ENCODE measurements at places on chromosomes 7 and 10.
A peak's percentile ranks its signal among the peaks of the same experiment; 100 is the strongest.

DNA sequence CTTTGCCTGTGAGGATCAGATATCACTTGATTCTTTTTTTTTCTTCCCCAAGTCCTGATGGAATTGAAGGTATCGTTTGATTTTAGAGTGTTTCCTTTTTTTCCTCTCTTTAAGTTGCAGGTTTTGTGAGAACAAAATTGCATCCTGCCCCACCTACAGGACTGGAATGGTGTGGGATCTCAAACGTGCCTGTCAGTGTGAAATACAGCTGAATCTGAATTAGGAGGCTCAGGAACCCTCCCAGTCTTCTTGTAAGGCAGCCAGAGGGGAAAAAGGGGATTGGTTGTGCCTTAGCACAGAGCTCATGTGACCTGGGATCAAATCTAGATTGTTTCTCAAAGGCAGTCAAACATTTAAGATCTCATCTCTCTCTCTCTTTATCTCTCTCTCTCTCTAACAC lies 32.7 kb upstream of the KLHL7 start:
- no peaks in the 10 kb centered on the region for H3K4me1 ChIP-seq
- H3K27ac ChIP-seq = no peak overlapping the region
- no peak for DNase-seq
- no peaks in the 10 kb centered on the region for H3K36me3 ChIP-seq
- peaks cover 4% of the 10 kb centered on the region for H3K27me3 ChIP-seq

DNA sequence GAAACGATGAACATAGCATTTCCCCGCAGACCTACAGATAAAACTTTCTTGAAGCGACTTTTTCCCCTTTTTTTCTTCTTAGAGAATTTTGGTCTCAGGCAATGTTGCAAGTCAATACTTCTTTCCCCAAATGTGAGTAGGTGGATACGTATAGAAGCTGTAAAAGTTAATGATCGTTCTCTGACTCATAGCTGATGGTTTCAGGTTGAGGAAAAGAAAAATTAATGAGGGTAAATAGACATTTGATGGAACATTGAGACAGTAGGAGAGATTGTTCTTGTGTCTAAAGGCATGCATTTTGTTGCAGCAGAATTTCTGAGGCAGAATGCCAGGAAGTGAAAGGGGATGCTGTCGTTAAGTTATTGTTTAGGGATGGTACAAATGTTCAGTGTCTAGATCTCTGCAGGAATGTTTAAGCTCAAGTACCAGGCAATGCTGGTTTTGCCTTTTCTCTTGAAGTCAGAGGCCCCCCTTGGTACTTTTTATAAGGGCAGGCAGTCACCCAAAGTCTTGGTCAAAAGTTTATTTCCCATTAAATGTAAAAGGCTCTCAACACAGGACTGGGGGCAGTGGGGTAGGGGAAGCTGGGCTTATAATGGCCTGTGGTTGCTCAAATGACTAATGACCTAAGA lies 9.3 kb downstream of the TCF7L2 start:
- no peak for DNase-seq
- peak overlapping the region; percentile 94 for H3K27ac ChIP-seq
- H3K36me3 ChIP-seq = peaks cover 3% of the 10 kb centered on the region
- H3K4me3 ChIP-seq = peak overlapping the region; percentile 10
- H3K27me3 ChIP-seq = no peaks in the 10 kb centered on the region

- no peak for DNase-seq
- H3K36me3 ChIP-seq = no peaks in the 10 kb centered on the region
- no peak overlapping the region for H3K27ac ChIP-seq
- H3K27me3 ChIP-seq = no peaks in the 10 kb centered on the region
- H3K4me1 ChIP-seq = no peaks in the 10 kb centered on the region
- no peak overlapping the region for H3K4me3 ChIP-seq
Observed at GRCh38 chr7:158602905-158603772, 15.5 kb upstream of the PTPRN2 start.

DNA sequence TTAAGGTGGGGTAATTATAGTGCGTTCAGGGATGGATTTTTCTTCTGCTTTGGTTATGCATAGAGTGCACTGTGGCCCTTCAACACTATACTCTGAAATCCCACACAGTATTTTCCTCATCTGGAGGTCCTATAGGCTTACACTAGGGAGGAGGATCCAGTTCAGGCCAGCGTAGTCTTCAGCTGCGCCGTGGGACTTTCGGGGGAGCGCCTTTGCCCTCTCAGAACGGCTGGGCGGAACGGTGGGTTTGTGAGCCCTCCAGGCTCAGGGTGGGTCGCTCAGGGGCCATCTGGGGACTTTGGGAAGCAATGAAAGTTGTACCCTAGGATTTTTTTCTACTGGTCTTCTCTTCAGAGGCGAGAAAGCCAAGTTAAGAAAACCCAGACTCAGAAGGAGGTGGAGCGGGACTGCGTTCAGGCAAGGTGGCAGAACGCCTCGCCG lies 652 bp upstream of the VPS26A start:
- no peaks in the 10 kb centered on the region for H3K36me3 ChIP-seq
- DNase-seq = peak; percentile 79
- peak overlapping the region; percentile 94 for H3K27ac ChIP-seq
- peak overlapping the region; percentile 83 for H3K4me3 ChIP-seq

GRCh38 chr7:87926581-87927461 lies 7.2 kb upstream of the ADAM22 start:
- H3K4me1 ChIP-seq = no peaks in the 10 kb centered on the region
- no peak for DNase-seq
- H3K27me3 ChIP-seq = no peaks in the 10 kb centered on the region
- H3K4me3 ChIP-seq = no peak overlapping the region

DNA sequence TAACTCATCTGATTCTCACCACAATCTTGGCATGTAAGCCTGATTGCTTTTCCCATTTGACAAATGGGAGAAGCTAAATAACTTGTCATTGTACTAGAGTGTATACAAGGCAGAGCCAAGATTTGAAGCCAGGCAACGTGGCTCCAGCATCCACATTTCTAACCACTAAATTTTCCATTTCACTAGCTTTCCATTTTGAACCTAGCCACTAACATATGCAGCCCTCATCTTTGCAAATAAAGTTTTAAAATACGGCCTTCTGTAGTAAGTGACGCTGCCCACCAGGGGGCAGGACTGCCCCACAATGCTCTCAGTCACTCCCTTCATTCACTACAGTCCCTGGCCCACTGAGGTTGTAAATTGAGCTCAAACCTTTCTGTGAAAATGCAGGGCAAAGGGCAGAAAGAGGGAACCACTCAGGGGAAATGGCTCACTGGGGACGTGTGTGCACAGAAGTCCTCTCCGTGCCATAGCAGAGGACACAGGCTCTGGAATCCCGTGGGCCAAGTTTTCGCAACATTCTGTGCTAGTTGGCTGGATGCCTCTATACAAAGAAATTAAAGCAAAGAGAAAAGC lies 315.7 kb downstream of the TNS3 start:
- H3K4me3 ChIP-seq = no peak overlapping the region
- no peaks in the 10 kb centered on the region for H3K27me3 ChIP-seq
- H3K4me1 ChIP-seq = peaks cover 5% of the 10 kb centered on the region
- H3K36me3 ChIP-seq = no peaks in the 10 kb centered on the region
- peak overlapping the region; percentile 39 for H3K27ac ChIP-seq

DNA sequence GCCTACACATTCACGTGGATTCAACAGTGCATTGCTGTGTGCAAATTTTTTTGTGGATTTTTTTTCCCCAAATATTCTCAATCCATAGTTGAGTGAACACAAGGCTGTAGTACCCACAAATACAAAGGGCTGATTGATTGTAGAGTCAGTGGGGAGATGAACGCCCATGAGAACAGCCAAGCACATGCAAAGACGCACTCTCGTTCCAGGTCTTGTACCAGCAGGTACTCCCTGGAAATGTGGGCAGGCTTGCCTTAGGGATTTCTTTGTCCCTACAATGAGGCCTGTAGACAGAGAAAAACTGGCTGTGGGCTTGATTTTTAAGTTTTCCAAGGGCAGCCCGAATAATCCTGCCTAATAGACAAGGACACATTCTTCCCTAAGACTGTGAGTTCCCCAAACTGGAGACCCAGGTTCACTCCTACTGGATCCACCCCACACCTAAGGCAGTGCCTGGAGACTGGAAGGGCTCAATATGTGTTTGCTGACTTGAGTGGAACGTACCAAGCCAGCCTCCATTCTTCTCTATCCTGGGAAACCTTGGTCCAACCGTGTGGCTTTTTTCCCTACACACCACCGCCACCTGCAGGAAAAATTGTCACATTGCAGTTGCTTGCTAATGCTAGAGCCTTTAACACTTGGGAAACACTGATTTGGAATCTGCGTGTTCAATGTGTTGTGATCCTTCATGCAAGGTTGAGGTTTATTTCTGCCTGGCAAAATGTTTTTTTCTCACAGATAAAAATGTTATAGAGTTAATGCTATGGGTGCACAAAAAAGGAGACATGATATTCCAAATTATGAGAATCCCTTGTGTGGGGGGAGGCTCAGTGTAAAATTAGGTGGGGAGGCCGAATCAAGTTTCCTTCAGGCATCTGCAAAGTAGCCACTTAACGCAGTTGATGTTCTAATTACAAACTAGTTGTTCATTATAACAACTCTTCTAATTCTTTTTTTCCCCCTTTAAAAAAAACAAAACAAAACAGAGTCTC lies 49.3 kb downstream of the PPP1R17 start:
- no peaks in the 10 kb centered on the region for H3K4me1 ChIP-seq
- H3K36me3 ChIP-seq = no peaks in the 10 kb centered on the region
- H3K27ac ChIP-seq = no peak overlapping the region
- peaks cover 3% of the 10 kb centered on the region for H3K27me3 ChIP-seq
- no peak overlapping the region for H3K4me3 ChIP-seq

DNA sequence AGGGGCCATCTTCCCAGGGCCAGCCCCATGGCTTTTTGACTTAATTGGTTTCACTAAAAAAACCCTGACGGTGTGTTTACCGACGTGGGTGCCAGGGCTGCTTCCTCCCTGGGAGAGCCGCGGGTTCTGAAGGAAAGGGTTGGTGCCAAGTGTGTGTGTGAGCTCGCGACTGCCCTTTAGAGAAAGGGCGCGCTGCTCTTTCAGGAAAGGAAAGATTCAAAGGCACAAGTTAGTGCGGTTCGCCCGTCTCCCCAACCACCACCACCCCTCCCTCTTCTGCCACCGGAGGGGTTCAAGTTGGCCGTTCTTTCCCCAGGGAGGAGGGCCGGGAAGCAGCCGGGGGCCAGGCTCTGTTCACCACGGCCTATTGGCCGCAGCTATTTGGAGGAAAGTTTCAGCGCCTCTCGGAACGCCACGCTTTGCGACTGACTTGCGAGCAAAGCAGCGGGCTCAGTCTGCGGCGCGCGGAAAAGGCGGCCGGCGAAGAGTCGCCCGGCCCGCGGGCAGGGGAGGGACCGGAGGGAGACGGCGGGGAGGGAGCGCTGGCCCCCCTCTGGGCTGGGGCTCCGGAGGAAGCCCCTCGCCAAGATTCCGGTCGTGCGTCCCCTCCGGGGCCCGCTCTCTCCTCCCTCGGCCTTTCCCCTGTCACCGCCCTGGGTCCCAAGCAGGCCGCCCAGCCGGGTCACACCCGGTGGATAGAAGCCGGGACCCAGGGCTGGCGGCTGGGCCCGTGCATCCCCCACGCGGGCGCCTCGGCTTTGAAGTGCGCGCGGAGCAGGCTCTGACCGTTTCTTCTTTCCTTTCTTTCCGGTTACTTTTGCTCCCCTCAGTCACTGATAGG lies 165.9 kb upstream of the PPP1R3A start:
- peaks cover 10% of the 10 kb centered on the region for H3K4me1 ChIP-seq
- DNase-seq = no peak
- no peaks in the 10 kb centered on the region for H3K36me3 ChIP-seq
- no peak overlapping the region for H3K27ac ChIP-seq

- peaks cover 8% of the 10 kb centered on the region for H3K27me3 ChIP-seq
- no peaks in the 10 kb centered on the region for H3K36me3 ChIP-seq
- no peak overlapping the region for H3K27ac ChIP-seq
- no peaks in the 10 kb centered on the region for H3K4me1 ChIP-seq
- DNase-seq = no peak
- H3K4me3 ChIP-seq = no peak overlapping the region
Observed at GRCh38 chr10:49286686-49287085, 12.3 kb upstream of the C10orf71 start.

- H3K27me3 ChIP-seq = peaks cover 26% of the 10 kb centered on the region
- peak overlapping the region; percentile 72 for H3K4me3 ChIP-seq
- DNase-seq = no peak
- peak overlapping the region; percentile 49 for H3K27ac ChIP-seq
- H3K36me3 ChIP-seq = no peaks in the 10 kb centered on the region
Observed at GRCh38 chr10:115092258-115092554, 959 bp upstream of the ATRNL1 start.

GRCh38 chr10:108631332-108631731 lies 1292.0 kb downstream of the XPNPEP1 start:
- no peak for DNase-seq
- no peak overlapping the region for H3K4me3 ChIP-seq
- no peaks in the 10 kb centered on the region for H3K36me3 ChIP-seq
- no peaks in the 10 kb centered on the region for H3K27me3 ChIP-seq
- H3K4me1 ChIP-seq = no peaks in the 10 kb centered on the region
- no peak overlapping the region for H3K27ac ChIP-seq

- no peaks in the 10 kb centered on the region for H3K4me1 ChIP-seq
- no peak for DNase-seq
- no peak overlapping the region for H3K4me3 ChIP-seq
- H3K27ac ChIP-seq = no peak overlapping the region
- no peaks in the 10 kb centered on the region for H3K36me3 ChIP-seq
Observed at GRCh38 chr7:16558761-16559302, 32.2 kb downstream of the LRRC72 start.

GRCh38 chr10:28800144-28800543 lies 122.8 kb downstream of the BAMBI start:
- no peak for DNase-seq
- no peaks in the 10 kb centered on the region for H3K36me3 ChIP-seq
- no peak overlapping the region for H3K4me3 ChIP-seq
- H3K4me1 ChIP-seq = no peaks in the 10 kb centered on the region
- no peak overlapping the region for H3K27ac ChIP-seq

- no peaks in the 10 kb centered on the region for H3K36me3 ChIP-seq
- no peak overlapping the region for H3K4me3 ChIP-seq
Observed at GRCh38 chr7:36348256-36348655, 41.4 kb upstream of the ANLN start.

DNA sequence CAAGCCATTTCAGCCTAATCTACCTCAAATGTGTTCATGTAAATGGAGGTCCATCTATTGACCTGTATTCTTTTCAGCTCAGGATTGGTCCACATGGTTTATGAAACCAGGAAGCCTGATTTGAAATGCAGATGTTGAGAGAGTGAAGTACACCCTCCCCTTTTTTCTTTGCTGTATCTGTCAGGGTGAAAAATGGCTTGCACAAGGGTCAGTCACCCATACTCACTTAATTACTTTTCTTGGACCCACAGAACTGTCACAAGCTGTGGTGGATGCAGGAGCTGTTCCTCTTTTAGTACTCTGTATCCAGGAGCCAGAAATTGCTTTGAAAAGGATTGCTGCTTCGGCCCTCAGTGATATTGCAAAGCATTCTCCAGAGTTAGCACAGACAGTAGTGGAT lies 41.2 kb downstream of the SPAG6 start:
- peaks cover 2% of the 10 kb centered on the region for H3K27me3 ChIP-seq
- DNase-seq = no peak
- H3K27ac ChIP-seq = no peak overlapping the region
- no peak overlapping the region for H3K4me3 ChIP-seq
- H3K4me1 ChIP-seq = no peaks in the 10 kb centered on the region

DNA sequence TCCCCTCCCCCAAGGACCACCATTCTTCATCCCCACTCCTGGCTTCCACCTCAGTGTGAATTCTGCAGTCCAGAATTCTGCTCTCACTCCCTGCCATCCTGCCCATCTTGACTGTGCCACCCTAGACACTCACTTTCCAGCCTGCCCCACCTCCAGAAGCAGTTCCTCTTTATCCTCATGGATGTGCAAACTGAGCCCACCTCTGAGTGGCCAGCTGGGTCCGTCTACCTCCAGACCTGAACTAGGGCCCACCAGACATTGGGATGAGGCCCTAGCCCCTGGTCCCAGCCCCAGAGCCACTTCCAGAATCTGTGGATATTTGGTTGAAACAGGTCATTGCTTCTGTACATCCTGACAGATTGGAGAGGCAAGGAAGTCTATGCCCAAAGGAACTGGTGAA lies 58.5 kb downstream of the GRID1 start:
- no peak for DNase-seq
- H3K4me3 ChIP-seq = no peak overlapping the region
- H3K27me3 ChIP-seq = peaks cover 8% of the 10 kb centered on the region
- no peaks in the 10 kb centered on the region for H3K4me1 ChIP-seq
- no peak overlapping the region for H3K27ac ChIP-seq

All from Panc1 (cell line).